CD4-positive, alpha-beta memory T cell (primary cell): ENCODE measurements at places on chromosomes 11 and 22. TPM values are rescaled to one million over a fixed set of nuclear protein-coding genes. Genes with fewer than 3 reads are reported as not detected.

DNA sequence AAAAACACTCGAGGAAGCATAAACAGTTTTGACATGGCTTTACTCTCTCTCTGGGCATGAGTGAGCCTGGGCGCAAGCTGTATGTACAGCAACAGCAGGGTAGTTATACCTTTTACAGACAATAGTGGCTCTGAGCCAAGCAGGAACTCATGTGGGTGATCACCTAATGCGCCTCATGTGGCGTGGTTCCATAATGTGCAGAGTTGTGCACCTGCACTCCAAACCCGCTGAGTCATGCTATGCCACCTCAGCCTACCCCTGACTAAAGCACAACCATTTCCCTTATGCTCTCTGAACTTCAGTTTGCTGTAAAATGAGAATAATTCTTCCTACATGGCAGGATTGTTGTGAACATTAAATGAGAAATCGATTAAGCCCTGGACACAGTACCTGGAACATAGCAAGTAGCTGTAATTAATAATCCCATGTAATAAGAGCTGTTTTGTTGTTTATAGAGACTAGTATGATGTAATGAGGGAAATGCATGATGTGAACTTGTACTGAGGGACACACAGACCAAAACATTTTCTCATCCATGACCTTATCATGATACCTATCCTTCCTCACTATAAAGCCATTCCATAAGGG lies 71.6 kb downstream of the CCDC34 start:
- no peak overlapping the region for H3K4me3 ChIP-seq
- no peak overlapping the region for H3K27ac ChIP-seq
- no peaks in the 10 kb centered on the region for H3K27me3 ChIP-seq

GRCh38 chr11:43649921-43650320 lies 30.6 kb upstream of the HSD17B12 start:
- no peak overlapping the region for H3K27ac ChIP-seq
- no peak for DNase-seq
- H3K4me1 ChIP-seq, result peaks cover 4% of the 10 kb centered on the region
- no peaks in the 10 kb centered on the region for H3K27me3 ChIP-seq
- H3K4me3 ChIP-seq, result no peak overlapping the region
- no peaks in the 10 kb centered on the region for H3K36me3 ChIP-seq

GRCh38 chr11:62777389-62777788 lies 6.2 kb downstream of the TAF6L start:
- no peak for DNase-seq
- no peaks in the 10 kb centered on the region for H3K27me3 ChIP-seq
- peaks cover 2% of the 10 kb centered on the region for H3K4me1 ChIP-seq
- H3K4me3 ChIP-seq, result no peak overlapping the region
- H3K27ac ChIP-seq, result peak overlapping the region; percentile 0
- H3K36me3 ChIP-seq, result no peaks in the 10 kb centered on the region

GRCh38 chr22:50684986-50685385 lies 12.4 kb downstream of the SHANK3 start:
- no peaks in the 10 kb centered on the region for H3K36me3 ChIP-seq
- H3K4me1 ChIP-seq, result no peaks in the 10 kb centered on the region
- no peak overlapping the region for H3K27ac ChIP-seq
- no peak overlapping the region for H3K4me3 ChIP-seq
- H3K27me3 ChIP-seq, result no peaks in the 10 kb centered on the region

- no peak for DNase-seq
- no peak overlapping the region for H3K27ac ChIP-seq
- H3K4me3 ChIP-seq, result no peak overlapping the region
- H3K4me1 ChIP-seq, result no peaks in the 10 kb centered on the region
- no peaks in the 10 kb centered on the region for H3K27me3 ChIP-seq
- no peaks in the 10 kb centered on the region for H3K36me3 ChIP-seq
These were observed 55.7 kb upstream of the PICALM start for GRCh38 chr11:86124251-86125233.

Gene GRIA4
- not detected for total RNA-seq
